ENCODE measurements at places on chromosomes 12 and 14.

DNA sequence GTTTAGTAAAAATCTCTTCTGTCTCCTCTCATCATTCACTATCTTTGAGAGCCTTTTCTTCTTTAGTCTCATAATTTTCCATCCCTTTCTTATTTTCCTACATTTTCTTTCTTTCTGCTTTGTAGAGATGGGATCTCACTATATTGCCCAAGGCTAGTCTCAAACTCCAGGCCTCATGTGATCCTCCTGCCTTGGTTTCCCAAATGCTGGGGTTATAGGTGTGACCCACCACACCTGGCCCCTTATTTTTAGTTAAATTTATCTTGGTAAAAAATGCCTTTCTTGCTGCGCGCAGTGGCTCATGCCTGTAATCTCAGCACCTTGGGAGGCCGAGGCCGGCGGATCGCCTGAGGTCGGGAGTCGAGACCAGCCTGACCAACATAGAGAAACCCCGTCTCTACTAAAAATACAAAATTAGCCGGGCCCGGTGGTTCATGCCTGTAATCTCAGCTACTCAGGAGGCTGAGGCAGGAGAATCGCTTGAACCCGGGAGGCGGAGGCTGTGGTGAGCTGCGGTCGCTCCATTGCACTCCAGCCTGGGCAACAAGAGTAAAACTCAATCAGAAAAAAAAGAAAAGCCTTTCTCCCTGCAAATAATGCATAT, 996 bp downstream of the SLC2A3 start:
- no peak for DNase-seq

DNA sequence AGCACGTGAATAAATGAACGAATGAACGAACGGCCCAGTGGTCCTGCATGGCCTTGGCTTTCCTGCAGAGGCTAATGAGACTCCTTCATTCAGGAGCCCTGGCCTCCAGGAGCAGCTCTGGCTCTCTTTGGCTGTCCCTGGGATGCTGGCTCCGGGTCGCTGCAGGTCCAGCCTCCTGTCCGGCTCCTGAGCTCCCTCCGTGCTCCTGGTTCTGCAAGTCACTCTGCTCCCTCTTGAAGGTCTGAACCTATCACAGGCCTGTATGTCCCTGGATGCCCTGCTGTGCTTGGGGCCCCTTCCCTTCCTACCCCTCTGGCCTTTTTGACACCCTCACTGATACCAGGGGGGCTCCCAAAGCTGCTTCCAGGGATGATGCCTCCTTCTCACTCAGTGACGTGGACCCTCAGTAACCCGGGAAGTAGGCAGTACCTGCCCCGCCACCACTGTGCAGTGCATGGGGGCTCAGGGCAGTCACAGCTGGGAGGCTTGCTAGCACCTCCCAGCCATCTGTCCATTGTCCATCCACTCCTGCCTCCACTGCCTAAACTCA, 133.7 kb upstream of the C14orf180 start:
- DNase-seq = no peak

GRCh38 chr14:76426161-76426696, 50.3 kb downstream of the ESRRB start:
- DNase-seq = no peak

DNA sequence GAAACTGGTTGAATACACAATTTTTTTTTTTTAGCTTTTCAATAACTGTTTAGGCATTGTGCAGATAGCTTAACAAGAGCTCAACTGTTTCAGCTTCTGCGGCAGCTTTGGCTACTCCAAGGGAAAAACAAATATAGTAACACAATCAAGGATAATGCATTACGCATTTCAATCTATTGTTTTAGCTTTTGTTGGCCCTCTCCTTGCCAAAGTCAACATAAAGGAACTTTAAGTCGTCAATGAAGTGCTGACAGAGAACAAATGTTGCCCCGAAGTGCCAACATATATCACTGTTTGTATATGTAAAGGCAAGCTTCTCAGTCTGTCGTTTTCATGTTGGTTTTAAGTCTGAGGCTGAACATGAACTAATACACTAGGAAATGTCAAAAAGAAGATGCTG, 1087.4 kb upstream of the FLRT2 start:
- no peak for DNase-seq

- DNase-seq = peak; percentile 95
Measured at GRCh38 chr12:132887513-132888351, at the start of gene CHFR. CHFR (minus strand) TSS chr12:132887605; CDS start chr12:132887328, 277 bp downstream.

DNA sequence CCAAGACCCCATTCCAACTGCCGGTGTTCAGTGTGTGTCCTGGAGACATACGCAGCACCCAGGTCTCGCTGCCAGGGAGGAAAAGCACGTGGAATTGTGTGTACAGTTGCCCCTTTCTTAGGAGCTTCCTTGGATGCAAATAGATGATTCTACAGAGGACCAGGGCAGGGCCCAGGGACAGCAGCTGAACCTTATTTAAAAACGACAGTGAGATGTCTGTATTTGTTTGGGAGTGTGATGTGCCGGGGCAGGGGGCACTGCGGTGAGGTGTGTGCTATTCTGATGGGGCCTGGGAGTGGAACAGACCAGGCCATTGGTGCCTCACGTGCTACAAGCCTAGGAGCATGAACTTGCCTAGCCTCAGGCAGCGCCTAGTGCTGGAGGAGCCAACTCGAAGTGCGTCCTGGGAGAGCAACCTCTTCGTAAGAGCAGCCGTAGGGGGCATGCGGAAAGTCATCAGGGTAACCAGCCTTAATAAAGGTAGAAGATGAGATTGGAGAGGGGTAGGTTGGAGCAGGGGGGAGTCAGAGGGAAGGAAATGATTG, 98.3 kb upstream of the ESRRB start:
- DNase-seq = no peak

DNA sequence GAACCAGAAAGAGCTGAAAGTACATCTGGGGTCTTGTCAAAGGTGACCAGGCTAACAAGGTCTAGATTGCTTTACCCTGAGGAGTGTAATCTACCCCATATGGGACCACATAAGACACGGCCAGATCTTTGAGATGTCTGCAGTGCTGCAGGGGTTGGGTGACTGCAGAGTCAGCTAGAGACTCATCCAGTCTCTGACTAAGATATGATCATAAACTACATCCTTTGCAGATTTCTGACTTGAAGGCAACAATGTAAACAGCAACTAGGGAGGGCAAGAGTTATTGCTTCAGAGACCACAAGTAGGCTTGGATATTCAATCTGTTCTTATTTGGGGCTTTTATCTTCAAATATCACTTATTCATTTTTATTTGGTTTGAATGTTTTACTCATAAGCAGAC, 1080.5 kb upstream of the FOXG1 start:
- no peak for DNase-seq

- no peak for DNase-seq
Measured at GRCh38 chr12:50647479-50647878, 116.4 kb upstream of the ATF1 start.

DNA sequence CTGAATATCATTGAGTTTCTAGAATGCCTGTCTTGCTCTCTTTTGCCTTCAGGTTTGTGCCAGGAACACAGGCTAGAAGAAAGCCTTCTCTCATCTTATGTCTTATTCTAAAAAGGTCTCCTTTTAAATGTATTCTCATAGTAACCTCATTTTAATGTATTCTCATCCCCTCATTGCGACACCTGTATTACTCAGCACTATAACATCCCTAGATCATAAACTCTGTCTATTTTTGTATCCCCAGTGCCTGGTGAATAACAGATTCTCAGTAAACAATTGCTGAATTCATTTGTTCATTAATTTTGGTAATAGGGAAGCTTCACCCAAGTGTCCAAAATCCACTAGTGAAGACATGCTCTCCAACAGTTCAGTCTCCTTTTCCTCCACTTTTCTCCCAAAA, 8.8 kb upstream of the LRRK2 start:
- no peak for DNase-seq

DNA sequence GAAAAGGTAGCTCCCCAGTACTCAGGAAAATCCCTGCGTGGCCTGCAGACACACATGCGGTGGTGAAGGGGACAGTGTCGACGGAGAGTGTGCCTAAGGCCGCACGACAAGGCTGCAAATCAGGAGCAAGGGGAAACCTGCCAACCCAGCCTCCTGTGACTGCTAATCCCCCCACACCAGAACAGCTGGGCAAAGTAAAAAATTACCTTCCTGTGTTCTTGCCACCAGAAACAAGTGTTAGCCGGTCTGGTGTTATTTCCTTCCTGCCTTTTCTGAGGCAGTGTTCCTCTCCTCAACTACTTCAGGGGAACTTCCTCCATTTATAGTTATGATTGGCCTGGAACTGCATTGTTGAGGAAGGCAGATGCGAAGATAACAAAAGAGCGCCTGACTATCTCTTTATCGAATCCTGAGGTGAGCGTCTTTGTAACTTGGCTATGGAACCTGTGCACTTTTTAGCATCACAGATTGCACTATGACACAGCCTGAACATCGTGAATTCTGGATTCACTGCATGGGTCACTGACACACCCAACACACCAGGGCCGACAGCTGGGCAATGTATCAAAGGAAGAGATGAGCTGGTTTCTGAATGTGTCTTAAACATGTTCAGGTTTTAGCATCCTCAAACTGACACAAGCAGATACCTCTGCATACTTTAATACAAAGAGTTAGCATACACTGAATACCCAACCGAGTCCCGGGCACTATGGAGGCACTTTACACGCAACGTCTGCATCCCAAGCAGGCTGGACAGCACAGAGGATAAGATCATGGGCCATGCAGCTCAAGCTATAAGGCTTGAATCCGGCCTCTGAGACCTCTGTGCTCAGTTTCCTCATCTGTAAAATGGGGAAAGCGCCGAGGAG, 28.9 kb downstream of the SLC15A4 start:
- DNase-seq = no peak

DNA sequence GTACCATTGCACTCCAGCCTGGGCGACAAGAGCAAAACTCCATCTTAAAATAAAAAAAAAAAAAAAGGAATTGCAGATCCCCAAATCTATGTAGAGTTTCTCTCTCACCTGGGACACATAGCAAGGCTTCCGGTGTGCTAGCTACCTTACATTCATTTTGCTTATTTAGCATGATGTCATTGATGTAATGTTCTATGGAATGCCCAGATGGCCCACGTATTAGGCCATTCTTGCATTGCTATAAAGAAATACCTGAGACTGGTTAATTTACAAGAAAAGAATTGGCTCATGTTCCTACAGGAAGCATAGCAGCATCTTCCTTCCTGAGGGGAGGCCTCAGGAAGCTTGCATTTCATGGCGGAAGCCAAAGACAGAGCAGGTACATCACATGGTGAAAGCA, 36.9 kb upstream of the A2ML1 start:
- no peak for DNase-seq

GRCh38 chr12:101564912-101565311, 29.9 kb upstream of the MYBPC1 start:
- no peak for DNase-seq

GRCh38 chr12:45483571-45483970, 245.9 kb upstream of the ARID2 start:
- DNase-seq = no peak

DNA sequence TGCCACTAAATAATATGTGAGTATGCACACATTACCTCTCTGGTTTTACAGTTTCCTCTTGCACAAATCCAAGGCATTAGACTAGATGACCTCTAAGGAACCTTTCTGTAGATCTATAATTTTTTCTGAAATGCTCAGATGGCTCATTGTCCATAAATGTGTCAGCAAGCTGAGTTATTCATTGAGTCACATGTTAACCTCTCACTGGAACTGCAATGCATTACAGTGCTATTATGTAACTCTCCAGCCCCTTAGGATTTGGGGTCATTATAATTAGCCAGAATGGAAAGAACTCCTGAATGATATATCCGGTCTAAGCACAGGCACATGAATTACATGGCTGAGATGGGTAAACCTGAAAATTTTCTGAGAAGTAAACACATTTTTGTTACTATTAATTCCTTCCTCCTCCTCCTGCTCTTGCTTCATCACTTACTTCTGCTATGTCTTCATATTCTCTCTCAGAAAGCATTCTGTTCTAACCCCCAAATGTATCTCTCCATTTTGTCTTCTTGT, 20.3 kb upstream of the DRAM1 start:
- DNase-seq = peak; percentile 64

DNA sequence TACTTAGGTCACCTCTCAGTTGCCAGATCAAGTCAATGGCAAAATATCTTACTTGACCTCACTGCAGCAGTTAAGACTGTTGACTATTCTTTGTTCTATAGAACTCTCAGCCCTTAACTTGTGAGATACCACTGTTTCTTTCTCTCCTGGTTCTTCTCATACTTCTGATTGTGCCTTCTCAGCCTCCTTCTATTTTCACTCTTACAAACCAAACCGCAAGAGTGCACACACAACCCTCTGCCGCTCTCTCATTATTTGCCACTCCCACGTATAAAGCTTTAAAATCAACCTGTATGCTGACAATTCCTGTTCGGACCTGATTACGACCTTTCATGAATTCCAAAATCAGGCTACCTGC, 4.5 kb downstream of the E2F7 start:
- no peak for DNase-seq

GRCh38 chr14:27148143-27148542, 550.3 kb upstream of the NOVA1 start:
- no peak for DNase-seq

GRCh38 chr12:125395583-125396215, 330.5 kb downstream of the AACS start:
- DNase-seq = no peak

- DNase-seq = peak; percentile 28
Measured at GRCh38 chr12:132723764-132724140, 13.1 kb downstream of the PGAM5 start.

- DNase-seq = no peak
Measured at GRCh38 chr14:81192594-81192993, 28.2 kb downstream of the GTF2A1 start.

DNA sequence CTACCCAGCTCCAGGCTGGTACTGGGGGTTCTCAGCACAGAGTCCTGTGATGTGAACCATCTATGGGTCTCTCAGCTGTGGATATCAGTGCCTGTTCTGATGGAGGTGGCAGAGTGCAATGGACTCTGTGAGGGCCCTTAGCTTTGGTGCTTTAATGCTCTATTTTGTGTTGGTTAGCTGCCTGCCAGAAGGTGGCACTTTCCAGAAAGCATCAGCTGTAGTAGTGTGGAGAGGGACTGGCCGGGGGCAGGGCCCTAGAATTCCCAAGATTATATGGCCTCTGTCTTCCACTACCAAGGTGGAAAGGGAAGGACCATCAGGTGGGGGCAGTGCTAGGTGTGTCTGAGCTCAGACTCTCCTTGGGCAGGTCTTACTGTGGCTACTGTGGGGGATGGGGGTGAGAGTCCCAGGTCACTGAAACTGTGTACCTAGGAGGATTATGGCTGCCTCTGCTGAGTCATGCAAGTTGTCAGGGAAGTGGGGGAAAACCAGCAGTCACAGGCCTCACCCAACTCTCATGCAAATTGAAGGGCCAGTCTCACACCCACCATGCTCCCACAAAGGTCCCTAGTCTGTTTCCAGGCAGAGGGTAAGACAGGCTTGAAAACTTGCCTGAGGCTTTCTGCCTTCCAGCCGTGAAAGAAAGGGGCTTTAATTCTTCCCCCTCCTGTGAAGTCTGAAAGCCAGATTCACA, 878.1 kb downstream of the C12orf50 start:
- DNase-seq = no peak

DNA sequence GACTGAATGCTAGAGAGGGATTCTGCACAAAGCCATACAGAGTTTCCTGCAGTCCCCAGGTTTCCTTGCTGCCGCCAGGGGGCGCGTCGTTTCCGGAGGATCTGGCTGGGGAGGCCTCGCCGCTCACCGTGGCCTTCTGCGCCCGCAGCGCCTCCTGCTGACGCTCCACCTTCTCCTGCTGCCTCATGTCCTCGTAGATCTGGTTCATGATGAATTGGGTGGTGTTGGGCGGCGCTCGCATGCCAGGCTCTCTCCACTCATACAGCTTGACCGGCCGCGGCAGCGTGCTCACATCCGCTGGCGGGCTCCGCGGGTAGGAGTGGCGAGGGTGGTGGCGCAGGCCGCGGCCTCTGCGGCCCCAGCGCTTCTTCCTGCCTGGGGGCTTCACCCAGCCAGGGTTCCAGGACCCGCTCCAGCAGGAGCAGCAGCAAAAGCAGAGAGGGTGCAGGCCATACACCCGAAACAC, 987 bp downstream of the CCER1 start:
- DNase-seq = no peak

GRCh38 chr12:50914872-50915484, 37.4 kb upstream of the HIGD1C start:
- DNase-seq = no peak

All from brain microvascular endothelial cell (primary cell).